Cortex of kidney (tissue), 1 donor: ENCODE measurements at places on chromosomes 13 and 19.

- no peak for DNase-seq
Observed at GRCh38 chr13:87953381-87953780, 282.2 kb downstream of the SLITRK5 start.

- no peak for DNase-seq
Observed at GRCh38 chr19:49019242-49019932, 2.5 kb upstream of the LHB start.

GRCh38 chr19:38561658-38562057 lies 56.1 kb downstream of the MAP4K1 start:
- DNase-seq, result no peak

DNA sequence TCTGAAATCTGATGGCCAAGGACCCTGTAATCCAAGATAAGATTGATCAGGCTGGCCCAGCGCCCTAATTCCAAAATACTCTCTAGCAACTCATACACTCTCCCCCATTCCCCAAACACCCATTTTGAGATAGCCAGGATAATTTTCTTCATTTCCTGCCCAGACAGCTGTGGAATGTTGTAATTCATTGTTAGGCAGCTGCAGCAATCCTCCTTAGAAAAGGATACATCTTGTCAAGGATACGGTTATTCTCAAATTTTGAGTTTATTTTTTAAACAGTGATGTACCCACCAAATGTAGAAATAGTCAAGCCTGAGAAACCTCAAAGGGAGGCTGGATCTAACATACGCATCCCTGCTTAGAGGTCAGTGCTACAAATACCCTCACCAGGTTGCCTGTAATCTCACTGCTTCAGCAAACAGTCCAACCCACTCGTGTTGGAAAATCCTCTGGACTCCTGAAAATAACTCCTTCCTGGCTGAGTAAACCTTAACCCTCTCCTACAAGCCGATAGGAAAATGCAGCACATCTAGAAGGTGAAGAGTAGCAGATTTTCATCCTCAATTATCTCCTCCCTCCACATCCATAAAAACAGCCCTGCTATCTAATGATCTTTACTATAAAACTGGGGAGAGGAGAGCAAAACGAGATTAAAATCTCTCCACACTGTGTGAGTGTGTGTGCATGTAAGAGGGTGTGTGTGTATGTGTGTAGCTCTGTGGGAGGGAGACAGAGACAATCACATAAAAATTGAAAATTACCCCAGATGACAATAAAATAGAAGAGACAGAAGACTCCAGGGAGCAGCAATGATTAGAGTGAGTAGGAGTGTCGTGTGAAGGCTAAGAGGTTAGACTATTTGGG lies 683.1 kb downstream of the DIAPH3 start:
- DNase-seq, result no peak

GRCh38 chr13:33100886-33101285 lies 84.7 kb downstream of the KL start:
- no peak for DNase-seq

DNA sequence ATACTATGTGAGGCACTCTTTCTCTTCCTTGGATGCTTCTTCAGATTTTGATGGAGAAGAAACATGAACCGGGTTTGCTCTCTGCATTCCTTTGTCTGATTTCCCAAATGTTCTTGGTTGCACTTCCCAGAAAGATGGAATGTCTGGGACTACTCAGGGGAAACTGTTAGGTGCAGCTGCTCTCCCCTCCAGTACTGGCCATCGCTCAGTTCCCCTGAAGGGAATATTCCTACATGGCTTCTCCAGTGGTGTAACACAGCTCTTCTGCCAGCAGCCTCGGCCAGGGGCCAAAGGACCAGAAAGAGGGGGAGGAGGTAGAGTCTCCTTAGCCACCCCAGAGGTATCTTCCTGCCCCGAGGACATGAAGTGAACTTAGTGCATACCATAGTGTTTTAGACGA lies 33.5 kb upstream of the SPRY2 start:
- DNase-seq, result no peak

GRCh38 chr19:23285948-23286347 lies 35.8 kb upstream of the ZNF724 start:
- no peak for DNase-seq

- no peak for DNase-seq
Observed at GRCh38 chr19:335072-335471, 9.5 kb downstream of the MIER2 start.

GRCh38 chr13:27440408-27440807 lies 10.0 kb downstream of the MTIF3 start:
- DNase-seq, result no peak

GRCh38 chr19:33089010-33089409 lies 8.0 kb downstream of the GPATCH1 start:
- no peak for DNase-seq

GRCh38 chr19:49666120-49666444 lies 349 bp downstream of the BCL2L12 start:
- DNase-seq, result no peak

DNA sequence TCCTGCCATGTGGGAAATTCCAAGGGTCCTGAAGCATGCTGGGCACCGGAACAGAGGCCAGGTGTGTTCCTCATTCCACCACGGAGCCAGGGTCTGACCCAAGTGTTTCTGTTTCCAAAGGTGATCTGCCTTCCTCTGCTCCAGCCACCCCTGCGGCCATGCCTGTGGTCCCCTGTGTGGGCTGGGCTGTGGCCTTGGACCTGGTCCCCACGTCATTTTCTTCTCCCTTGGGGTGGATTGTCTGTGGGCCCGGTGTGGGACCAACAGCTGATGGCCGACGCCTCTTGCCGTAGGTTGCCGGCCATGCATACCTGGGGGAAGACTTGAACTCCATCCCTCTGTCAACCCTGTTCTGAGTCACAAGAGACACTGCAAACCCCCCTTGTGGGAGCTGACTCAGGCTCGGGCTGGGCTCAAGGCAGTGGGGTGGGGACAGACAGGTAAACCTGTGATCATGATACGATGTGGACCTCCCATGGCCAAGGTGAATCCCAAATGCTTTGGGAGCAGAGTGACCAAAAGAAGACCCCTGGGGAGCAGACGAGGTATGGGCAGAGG lies 35.0 kb downstream of the ATP11A start:
- DNase-seq, result no peak

DNA sequence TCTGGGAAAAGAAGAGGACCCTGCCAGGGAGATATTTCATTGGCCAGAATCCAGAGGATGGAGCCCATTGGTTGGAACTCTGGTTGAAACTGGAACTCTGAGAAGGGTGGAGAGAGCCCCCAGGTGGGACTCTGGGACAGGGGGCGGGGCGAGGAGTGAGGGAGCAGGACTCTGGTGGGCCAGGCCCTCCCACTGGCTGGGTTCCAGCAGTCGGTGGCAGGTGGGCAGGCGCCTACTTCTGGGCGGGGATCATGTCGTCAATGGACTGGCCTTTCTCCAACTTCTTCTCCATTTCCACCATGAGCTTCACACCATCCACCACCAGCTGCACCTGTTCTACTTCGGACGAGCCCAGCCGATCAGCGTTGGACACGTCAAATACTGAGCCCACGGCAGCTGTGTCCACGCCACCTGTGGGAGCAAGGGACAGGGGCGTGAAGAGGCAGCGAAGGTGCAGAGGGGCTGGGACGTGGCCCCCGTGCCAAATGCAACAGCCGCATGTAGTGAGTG lies 16.1 kb downstream of the CKM start:
- DNase-seq, result no peak

DNA sequence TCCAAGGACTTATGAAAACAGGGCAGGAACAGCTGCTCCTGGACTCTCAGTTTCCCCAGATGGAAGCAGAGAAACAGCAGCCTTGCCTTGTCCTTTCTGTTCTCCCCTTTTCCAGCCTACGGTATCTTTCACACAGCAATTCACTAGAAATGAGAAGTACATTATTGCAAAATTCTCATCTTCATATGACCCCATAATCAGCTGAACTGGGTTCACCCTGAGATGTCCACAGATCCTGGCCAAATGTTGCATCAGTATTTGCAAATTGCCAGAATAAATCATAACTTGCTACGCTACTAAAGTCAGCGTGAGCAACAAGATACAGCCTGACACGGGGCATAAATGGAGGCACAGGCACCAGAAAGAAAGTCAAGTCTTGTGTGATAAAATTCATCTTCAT lies 16.1 kb downstream of the VSTM1 start:
- no peak for DNase-seq

DNA sequence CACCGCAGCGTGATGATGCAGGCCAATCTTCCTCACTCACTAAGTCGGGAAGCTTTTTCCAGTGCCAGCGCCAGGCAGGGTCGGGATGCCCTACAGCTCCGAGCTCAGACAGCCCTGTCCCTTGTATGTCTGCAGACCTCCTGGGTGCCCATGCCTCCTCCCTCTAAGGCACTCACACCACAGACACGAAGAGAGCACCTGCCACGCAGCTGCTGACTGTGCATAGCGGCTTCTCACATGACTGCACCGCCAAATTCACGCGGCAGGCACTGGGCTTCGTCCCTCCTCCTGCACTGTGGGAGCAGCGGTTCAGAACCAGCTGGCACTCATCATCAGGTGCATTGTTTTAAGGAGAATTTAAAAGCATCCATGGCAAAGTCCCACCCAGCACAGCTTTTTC lies 88.1 kb downstream of the SLC7A1 start:
- no peak for DNase-seq
